ENCODE measurements at places on chromosomes 7 and 10.

- DNase-seq = no peak
These were observed 785.4 kb downstream of the IPMK start for GRCh38 chr10:57482259-57482658.

GRCh38 chr7:133563251-133563650 lies 310.4 kb downstream of the EXOC4 start:
- DNase-seq = no peak

- no peak for DNase-seq
These were observed 219.7 kb upstream of the PRSS1 start for GRCh38 chr7:142529591-142529990.

GRCh38 chr7:139916717-139917395 lies 87.8 kb downstream of the TBXAS1 start:
- DNase-seq = no peak

DNA sequence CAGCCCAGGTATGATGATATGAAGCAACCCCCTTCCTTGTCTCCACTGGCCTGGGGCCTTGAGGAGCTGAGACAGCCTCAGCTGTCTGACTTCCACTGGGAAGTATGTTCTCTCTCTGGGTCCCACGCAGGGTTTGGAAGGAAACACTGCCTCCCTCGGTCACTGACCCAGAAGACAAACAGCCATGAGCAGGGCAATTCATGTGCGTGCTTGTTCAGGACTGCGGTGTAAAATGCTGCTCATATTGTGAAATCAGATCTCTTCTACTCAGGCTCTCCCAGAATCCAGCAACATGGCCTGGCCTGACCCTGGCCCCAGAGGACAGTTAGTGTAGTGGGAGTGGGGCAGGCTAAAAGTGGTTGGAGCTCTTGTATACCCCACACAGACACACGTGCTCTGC lies 2.8 kb downstream of the CLCN1 start:
- no peak for DNase-seq

GRCh38 chr7:139671967-139672366 lies 105.8 kb downstream of the HIPK2 start:
- no peak for DNase-seq

GRCh38 chr10:5566614-5567013 lies 41.9 kb downstream of the CALML3 start:
- no peak for DNase-seq

- DNase-seq = no peak
These were observed 27.6 kb downstream of the DRGX start for GRCh38 chr10:49368256-49368655.

GRCh38 chr10:28993861-28994260 lies 295.0 kb upstream of the LYZL1 start:
- no peak for DNase-seq

DNA sequence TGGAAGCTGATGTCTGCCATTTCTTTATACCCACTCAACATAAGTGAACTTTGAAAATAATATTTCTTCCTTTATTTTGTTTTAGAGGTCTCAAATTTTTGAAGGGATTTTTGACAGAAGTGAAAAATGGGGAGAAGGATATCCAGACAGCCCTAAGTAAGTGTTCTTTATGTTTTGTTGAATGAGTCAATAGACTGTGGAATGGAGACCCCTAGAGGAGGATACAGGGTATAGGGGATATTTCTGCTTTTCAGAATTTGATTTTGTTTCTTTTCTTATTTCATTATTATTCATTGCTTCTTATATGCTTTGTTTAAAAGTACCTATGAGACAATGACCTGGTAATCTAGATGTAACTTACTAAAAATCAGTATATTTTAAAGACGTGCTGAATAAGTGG lies 34.4 kb downstream of the PLEKHA8 start:
- no peak for DNase-seq

- no peak for DNase-seq
These were observed 36.1 kb downstream of the NET1 start for GRCh38 chr10:5448333-5449001.

DNA sequence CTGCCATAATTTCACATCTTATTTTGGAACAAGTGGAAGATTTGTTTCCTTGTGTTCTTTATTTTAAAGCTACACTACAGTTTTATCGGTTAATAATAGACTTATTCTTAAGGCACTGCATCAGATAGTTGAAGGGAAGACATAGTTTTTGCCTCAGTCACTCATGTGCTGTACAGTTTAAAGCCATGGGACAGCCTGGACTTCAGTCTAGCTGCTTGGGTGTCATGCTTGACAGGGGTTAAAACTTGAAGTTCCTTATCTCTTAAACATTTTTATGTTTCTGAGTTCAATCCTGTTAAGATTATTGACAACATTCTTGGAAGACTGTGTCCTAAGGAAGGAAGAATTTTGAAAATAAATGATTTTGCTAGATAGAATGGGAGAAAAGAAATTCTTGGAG lies 49.7 kb downstream of the PPP1R9A start:
- DNase-seq = no peak

DNA sequence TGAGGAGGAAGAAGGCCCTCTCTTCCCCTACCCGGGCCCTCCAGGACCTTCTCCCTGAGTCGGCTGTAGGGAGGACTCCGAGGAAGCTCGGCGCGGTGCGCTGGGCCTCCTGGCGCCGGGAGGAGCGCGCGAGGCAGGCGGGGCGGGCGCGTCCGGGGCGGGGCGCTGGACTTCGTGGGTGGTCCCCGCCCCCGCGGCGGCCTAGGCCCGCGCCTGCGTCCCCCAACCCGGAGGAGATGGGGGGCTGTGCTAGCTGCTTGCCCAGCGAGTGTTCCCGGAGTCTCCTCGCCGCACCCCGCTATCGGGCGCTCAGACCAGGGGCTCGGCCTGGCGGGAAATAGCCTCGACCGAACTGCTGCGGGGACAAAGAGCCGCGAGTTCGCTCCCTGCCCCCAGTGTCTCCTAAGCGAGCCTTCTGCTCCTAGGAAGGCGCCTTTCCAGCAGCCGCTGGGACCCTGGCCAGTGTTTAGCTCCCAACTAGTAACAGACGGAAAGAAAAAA lies 19.2 kb upstream of the SMO start:
- DNase-seq = no peak

GRCh38 chr7:96127746-96128145 lies 194.2 kb downstream of the SLC25A13 start:
- no peak for DNase-seq

GRCh38 chr7:54946764-54947163 lies 72.1 kb upstream of the EGFR start:
- no peak for DNase-seq

GRCh38 chr10:94002156-94002555 lies 8.4 kb downstream of the PLCE1 start:
- DNase-seq = no peak

- no peak for DNase-seq
These were observed 4.5 kb downstream of the RBP4 start for GRCh38 chr10:93596539-93596938.

GRCh38 chr7:7566651-7567611 lies at the start of gene MIOS:
Gene MIOS, plus strand, starts transcription at chr7:7566884. Its CDS starts 5,592 bp downstream, at chr7:7572476.
- DNase-seq = peak; percentile 85

DNA sequence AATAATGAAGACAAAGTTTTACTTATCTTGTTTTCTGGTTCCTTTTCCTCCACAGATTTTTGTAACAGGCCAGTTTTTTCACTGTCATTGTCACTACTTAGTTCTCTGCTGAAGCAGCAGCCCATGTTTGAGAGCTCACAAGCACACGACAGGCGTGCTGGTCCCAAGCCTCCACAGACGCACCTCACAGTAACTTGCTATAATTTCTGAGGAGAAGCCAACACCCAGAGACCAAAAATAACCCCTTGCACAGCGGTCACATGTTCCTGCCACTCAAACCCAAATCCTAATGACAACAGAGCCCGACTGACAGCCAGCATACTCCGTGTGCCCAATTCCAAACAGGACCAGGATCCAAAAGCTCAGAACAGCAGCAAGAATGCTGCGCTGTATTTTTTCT lies 58.5 kb downstream of the LARP4B start:
- no peak for DNase-seq

DNA sequence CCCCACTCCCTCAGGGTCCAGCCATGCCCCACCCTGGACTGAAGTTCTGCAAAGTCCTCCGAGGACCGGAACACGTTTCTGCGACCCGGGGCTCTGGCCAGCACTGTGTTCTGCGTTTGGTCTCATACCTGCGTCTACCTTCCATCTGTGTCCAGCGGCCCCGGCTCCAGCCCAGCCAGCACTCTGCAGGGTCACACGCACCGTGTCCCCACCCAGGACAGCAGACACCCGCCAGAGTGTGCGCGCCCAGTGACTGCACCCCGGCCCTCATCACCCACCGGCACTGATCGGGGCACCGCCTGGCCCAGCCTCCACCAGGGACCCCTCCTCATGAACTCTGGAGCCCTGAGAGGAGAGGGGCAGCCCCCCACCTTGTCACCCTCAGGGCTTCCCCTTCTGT lies 20.3 kb downstream of the SLC29A4 start:
- no peak for DNase-seq

- DNase-seq = no peak
These were observed 18.6 kb upstream of the TMEM225B start for GRCh38 chr7:99579281-99579955.

DNA sequence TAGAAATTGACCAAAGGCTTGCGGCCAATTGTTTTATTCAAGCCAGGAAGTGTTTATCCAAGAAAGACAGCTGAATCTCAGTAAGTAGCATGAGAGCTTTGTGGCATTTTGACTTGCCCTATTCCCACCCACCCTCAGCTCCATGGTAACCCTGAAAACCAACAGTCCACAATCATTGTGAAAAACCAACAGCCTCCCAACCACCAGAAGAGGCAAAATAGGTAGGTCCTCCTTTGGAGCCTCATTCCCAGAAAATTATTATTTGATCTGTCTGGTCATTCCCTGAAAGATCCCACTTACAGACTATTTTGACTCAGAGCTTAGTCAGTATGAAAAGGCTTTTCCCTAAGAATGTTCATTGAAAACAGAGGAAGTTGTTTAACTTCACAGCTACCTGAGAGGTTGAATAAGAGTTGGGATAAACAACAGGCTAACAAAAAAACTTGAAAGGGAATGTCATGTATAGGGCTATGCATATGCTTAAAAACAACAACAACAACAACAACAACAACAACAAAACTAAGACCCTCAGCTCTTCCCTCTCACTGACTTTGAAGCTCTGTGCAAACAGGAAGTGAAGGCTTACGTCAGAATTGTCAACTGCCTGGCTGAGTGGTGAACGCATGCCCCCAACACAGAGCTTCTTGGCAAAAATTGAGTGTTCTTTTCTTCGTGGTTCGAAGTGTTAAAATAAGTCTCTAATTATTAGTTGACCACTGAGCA lies 11.2 kb downstream of the KPNA7 start:
- DNase-seq = no peak

DNA sequence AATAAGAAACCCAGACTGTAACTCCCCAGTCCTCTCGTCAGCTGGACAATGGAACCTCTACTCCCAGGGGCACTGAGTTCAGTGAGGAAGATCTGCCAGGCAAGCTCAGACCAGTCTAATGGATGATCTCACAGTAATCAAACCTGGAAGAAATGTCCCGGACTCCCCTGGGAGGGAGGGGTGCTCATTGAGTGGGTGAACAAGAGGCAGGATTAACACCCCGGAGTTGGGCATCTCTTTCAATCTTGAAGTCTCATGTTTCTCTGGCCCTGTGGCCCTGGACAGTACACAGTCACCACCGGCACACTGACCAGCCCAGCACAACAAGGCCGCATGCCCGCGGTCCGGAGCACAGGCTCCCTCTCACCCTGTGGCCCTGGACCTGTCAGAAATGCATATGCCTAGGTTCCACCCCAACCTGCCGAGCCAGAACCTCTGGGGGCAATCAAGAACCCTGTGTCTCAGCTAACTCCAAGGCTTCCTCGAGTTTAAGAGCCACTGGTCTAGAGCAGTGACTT lies 27.8 kb downstream of the CXCL12 start:
- DNase-seq = no peak

GRCh38 chr7:112162784-112163506 lies 43.3 kb downstream of the DOCK4 start:
- no peak for DNase-seq

Measured in hypothalamus (tissue), 51 donors.